Adipocyte (in vitro differentiated cells): ENCODE measurements at places on chromosomes 7 and 10.
A peak's percentile ranks its signal among the peaks of the same experiment; 100 is the strongest.

GRCh38 chr7:151299530-151299929 is 42.1 kb upstream of the NUB1 start:
- DNase-seq: no peak

DNA sequence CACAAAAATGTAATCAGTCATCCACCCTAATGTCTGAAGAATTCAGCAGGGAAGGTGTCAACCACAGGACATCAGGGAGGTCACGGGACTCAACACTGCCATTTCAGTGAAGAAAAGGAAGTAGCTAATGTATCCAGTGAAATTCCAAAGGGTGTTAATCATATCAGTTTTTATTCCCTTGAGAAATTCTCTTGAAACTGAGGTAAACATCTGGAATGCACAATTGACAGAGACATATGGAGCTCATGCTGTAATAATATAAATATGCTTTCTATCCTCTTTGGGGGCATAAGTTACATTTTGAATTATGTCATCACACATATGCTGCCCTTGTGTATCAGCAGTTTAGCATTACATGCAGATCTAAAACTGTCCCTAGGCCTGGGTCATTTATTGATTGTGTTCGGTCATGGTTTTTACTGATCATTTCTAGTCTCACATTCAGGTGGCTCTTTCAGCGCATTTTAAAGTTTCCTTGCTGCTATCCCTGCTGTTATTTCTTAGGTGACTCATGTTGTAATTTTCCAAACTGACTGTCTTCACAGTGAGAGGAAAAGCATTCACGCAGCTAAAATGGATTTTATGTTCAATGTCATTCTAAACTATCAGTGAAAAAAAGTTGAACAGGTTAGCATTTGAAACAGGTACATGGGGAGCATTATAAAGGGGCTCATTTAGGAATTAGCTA is 273.9 kb downstream of the TSPAN12 start:
- DNase-seq: no peak

DNA sequence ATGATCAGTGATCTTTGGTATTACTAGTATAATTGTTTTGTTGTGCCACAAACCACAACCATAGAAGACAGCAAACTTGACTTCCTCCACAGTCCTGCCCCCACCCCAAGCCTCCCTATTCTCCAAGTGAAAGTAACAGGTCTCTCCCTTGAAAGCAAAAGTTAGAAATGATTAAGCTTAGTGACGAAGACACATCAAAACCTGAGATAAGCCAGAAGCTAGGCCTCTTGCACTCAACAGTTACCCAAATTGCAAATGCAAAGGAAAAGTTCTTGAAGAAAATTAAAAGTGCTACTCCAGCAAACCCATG is 7.5 kb downstream of the SAR1A start:
- DNase-seq: no peak

- peak; percentile 94 for DNase-seq
Measured at GRCh38 chr10:126387041-126387921, 996 bp downstream of the ADAM12 start.

DNA sequence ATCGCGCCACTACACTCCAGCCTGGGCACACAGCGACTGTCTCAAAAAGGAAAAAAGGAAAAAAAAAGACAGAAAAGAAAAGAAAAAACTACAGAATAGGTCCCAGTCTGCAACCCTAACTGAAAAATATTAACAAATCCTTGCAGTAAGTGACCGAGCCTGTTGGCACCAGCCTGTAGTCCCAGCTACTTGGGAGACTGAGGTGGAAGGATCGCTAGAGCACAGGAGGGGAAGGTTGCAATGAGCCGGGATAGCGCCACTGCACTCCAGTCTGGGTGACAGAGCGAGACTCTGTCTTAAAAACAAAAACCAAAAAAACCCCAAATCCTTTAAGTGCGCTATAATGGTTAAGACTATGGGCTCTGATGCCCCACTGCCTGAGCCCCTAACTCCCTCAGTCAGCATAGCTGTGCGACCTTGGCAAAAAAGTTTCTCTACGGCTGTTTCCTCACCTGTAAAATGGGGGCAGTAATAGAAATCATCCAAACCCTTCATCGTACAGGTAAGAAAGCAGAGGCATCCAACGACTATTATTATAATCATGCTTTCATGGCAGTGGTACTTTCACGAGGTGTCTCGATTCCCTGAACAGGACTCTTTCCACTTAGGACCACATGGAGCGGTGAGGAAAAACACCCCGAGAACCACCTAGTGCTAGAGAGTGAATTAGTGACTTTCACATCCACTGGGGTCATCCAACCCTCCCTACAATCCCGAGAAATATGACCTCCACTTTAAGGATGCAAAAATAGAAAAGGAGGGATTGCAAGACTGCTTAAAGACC is 755 bp downstream of the TOMM7 start:
- DNase-seq: peak; percentile 51

DNA sequence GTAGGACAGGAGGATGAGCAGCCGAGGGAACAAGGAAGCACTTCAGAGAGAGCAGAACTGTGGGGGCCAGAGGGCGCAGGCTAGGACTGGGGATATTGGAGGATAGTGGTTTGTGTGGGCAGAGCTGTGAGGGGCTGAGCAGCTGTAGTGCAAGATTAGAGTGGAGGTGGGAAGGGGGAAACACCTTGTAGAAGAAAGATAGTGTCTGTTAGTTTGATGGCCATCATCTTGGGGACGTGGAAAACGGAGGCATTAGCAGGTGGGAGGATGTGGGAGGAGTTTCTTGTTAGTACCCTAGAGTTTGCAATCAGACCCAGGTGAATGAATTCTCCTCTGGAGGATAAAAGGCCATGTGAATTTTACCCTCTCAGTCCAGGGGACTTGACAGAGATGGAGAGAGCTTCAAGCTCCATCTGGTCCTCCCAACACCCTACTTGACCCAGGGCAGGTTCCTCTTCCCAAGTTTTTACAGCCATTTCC is 34.0 kb downstream of the PRSS2 start:
- DNase-seq: no peak

DNA sequence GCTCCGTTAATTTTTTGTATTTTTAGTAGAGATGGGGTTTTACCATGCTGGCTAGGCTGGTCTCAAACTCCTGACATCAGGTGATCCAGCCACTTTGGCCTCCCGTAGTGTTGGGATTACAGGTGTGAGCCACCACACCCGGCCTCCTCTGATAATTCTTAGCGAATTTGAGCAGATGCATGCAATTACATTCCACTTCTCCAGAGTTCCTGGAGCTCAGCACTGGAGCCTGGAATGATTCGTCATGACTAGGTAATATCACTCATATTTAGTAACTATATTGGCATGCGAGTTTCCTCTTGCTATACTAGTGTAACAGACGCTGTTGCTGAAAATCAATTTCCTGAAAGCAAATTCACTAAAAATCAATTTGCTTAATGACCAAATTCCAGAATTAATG is 86.8 kb downstream of the MKX start:
- DNase-seq: peak; percentile 53

DNA sequence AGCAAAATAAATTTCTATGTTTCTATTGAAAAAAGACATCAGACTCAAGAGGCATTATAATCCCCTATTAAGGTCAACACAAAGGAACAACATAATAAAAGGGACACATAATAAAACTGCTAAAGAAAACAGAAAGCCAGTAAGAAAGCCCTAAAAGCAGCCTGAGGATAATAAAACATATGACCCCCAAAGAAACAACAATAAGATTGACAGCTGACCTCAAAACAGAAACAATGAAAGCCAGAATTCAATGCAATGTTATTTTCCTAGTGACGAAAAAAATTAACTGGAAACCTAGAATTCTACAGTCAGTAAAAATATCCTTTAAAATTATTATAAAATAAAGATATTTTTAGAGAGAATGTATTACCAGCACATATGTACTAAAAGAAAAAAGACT is 44.9 kb upstream of the FAM171A1 start:
- no peak for DNase-seq

DNA sequence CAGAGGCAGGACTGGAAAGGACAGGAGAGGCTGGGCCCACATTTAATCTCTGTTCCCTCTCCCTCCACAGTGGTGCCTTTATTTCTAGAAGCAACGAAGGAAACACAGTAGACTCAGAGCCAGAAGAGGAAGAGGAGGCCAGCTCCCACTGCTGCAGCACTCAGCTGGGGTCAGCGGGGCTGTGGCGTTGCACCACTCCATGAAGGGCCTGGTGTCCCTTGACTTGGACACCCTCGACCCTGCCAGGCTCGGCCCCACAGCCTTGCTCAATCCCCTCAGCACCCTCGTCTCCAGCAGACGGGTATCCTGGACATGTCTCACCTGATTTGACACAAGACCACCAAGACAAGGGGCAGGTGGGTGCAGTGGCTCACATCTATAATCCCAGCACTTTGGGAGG is 38.8 kb downstream of the PRKAG2 start:
- DNase-seq: no peak

- no peak for DNase-seq
Measured at GRCh38 chr10:129278686-129279085, 188.4 kb upstream of the MGMT start.

DNA sequence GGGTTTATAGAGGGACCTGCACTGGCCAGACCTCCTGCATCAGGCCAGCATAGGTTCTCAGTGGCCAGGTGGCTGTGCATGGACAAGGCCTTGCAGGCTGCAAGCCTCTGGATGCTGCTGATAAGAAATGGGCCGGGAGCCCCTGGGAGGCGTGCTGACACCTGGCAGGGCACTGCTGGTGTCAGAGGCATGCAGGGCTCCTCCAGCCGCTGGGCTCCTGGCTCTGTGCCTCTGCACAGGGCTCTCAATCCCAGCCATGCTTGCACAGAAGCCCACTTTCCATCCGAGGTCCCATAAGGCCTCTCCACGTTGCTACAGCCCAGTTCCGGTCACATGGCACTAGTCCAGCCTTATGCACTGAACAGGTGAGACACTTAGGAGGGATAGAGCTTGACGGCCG is 27.3 kb downstream of the ANTXRL start:
- no peak for DNase-seq

- DNase-seq: no peak
Measured at GRCh38 chr7:117017702-117018266, 64.5 kb downstream of the ST7 start.

- DNase-seq: no peak
Measured at GRCh38 chr7:6031567-6031966, 391 bp downstream of the ANKRD61 start.

- DNase-seq: no peak
Measured at GRCh38 chr10:76190634-76191270, 759.3 kb downstream of the LRMDA start.
